SK-MEL-5 (cell line): ENCODE measurements at places on chromosomes 1 and 21. TPM values are rescaled to one million over a fixed set of nuclear protein-coding genes. Genes with fewer than 3 reads are reported as not detected.

The CA6 gene
- total RNA-seq = 0.26 and 0.53 TPM in 2 replicates

The LRRC3 gene
- 1.5 TPM in 2 replicates for total RNA-seq

The TSSK3 gene
- 0.32 and 2.6 TPM in 2 replicates for total RNA-seq

The COQ8A gene
- 20.2 and 22.8 TPM in 2 replicates for total RNA-seq

The GLUL gene
- total RNA-seq = 262 and 278 TPM in 2 replicates

The ETV3L gene
- not detected in 2 replicates for total RNA-seq

The DNAJC11 gene
- total RNA-seq = 40.9 and 48.1 TPM in 2 replicates

The CAPN8 gene
- total RNA-seq = not detected in 2 replicates

GRCh38 chr1:213474054-213474453 lies 423.0 kb downstream of the RPS6KC1 start:
- DNase-seq = no peak

GRCh38 chr1:55211863-55212262 lies 3.3 kb downstream of the USP24 start:
- DNase-seq = no peak

GRCh38 chr1:118185084-118185832 lies at the start of gene SPAG17:
SPAG17 (minus strand) TSS chr1:118185228; CDS start chr1:118185157, 71 bp downstream.
- peak; percentile 61 for DNase-seq

DNA sequence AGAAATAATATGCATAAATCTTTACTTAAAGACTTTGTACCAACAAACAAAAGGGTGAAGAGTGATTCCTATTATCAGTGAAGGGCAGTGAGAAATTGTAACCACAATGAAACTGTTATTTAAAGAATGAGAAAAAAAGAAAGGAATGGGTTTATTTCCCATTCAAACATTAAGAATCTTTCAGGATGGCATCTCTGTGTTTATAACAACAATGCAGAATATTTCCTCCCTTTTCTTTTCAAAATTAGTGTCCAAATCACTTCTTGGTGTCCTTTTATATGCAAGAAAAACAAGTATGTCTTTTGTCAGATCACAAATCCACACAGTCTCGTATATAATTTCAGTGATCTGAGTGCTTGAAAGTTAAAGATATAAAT lies 61.2 kb downstream of the PTPRC start:
- no peak for DNase-seq

DNA sequence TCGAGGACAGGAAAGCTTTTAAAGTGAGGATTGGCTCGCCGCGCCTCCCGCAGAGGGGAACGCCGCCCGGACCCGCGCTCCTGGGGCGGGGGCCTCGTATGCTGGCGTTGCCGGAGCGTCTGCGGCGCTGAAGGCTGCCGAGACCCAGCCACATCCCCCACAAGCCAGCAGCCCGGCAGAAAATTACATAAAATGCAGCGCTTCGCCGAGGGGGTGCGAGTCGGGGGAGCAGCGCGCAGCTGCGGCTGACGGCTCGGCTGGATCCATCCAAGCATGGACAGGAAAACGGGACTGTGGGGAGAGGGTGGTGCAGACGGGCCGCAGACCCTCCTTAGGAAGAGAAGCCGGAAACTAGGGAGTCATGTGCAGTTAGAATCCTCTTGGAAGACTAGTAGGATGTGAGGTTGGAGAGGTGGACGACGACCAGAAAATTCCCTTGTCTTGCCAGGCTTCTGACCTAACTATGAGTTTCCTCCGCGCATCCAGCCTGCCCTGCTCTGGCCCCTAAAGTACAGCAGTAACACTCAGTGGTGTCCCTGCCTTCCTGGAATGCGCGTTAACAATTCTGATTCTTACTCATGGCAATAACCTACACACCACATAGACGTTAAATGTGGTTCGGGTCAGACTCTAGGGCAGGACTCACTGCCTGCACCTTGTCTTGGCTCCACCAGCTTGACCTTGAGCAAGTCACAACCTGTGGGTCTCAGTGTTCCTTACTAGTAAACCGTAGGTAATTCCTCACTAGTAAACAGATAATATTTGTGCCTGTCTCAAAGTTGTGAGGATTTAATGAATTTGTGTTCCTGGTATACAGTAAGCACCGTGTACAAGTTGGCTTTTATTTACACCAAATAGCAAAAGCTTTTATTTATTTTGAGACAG lies 953 bp upstream of the BRWD1 start:
- peak; percentile 33 for DNase-seq

DNA sequence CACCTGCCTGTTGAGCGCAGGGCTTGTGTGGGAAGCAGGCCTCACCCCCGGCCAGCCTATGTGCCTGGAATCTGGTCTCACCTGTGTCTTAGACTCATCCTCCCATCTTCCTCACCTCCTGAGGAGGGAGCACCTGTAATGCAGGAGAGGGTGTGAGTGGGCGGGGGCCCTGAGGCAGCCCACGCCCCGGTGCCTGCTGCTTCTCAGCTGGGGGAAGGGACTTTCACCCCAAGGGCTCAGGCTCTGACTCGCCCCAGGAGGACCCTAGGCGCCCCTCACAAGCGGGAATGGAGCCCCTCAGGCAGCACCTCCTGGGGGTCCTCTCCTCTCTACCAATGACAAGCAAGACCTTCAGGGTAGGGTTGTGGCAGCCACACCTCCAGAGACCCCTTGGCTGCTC lies 6.7 kb upstream of the ZNF670 start:
- no peak for DNase-seq

- DNase-seq = no peak
Observed at GRCh38 chr1:54361342-54361741, 44.9 kb downstream of the SSBP3 start.

DNA sequence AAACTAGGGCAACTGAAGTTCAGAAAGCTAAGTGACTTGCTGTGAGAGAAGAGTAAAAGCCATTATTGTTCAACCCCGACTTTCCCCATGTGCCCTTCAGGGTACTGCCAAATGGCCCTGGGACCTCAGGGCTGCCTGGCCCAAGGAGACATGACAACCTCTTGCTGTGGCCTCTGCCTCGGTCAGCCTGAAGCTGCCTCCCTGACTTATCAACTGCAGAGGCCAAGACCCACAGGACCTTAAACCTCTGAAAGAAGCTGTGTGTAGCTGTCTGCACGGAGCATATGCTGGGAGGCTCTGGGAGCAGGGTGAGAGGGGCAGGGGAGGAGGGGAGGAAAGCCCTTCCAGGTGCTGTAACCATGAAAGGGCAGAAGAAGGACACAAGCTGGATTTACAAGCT lies 35.9 kb downstream of the HMGB4 start:
- no peak for DNase-seq

GRCh38 chr1:12148160-12148957 lies 18.4 kb upstream of the TNFRSF1B start:
- DNase-seq = no peak

- DNase-seq = no peak
Observed at GRCh38 chr1:63836830-63837229, 63.0 kb downstream of the ROR1 start.

GRCh38 chr1:55204997-55205396 lies 10.2 kb downstream of the USP24 start:
- DNase-seq = no peak

- DNase-seq = no peak
Observed at GRCh38 chr21:37425684-37426083, 59.1 kb downstream of the DYRK1A start.

GRCh38 chr1:198678901-198679329 lies 40.1 kb downstream of the PTPRC start:
- DNase-seq = no peak

- no peak for DNase-seq
Observed at GRCh38 chr1:229089586-229090208, 181.2 kb upstream of the RAB4A start.

DNA sequence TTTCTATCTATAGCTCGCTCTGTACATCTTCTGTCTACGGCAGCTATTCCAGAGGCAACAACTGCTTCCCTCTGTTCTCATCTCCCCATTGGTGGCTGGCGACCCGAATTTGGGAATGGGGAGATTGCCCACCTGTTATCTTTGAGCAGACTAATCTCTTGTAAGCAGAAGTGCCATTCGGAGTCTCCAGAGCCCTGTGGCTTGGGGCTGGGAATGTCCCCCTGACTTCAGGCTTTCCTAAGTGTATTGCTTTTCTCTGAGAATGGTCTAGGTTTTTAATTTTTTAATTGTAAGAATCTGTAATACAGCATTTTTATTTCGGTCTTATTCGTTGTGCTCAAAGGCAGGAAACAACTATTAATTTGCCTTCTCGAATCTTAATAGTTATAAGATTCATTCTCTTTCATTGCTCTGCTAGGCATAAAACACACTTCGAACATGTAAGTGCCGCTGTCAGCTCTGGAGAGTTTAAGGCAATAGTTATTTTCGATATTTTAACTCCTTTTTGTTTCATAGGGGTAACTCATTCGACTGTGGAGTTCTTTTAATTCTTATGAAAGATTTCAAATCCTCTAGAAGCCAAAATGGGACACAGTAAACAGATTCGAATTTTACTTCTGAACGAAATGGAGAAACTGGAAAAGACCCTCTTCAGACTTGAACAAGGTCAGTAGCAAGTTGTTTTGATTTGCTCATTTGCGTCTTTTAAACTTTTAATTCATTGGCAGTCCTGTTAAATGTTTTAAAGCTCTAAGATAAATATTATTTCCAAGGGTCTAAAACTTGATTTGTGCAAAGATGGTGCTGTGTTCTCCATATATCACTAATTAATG lies 514 bp downstream of the AGL start:
- DNase-seq = no peak

GRCh38 chr1:154595621-154596020 lies 12.4 kb downstream of the ADAR start:
- DNase-seq = no peak

DNA sequence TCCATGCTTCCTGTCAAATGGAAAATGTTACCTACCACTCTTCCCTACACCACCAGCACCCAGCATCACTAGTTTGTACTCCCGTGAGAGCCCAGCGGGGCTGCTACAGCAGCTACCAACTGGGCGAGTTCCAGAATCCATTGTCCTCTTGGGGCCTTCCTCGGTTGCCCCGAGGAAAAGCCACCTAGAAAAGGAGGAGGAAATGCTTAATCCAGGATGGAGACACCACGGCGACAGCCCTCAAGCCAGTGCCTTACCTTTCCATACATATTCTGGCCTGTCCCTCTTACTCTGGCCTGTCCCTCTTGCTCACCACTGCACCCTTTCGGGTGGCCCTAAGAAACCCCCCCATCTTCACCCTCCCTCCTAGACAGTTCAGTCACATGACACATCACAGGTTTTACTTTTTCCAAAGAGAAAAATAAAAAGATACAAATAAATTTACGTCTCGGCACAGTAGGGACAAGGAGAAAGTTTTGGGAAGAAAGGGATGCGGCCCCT lies 478 bp downstream of the RIT1 start:
- peak; percentile 26 for DNase-seq

GRCh38 chr1:90200646-90201205 lies 205.8 kb downstream of the ZNF326 start:
- no peak for DNase-seq

- DNase-seq = peak; percentile 14
Observed at GRCh38 chr21:31732597-31733550, 956 bp upstream of the SCAF4 start.

DNA sequence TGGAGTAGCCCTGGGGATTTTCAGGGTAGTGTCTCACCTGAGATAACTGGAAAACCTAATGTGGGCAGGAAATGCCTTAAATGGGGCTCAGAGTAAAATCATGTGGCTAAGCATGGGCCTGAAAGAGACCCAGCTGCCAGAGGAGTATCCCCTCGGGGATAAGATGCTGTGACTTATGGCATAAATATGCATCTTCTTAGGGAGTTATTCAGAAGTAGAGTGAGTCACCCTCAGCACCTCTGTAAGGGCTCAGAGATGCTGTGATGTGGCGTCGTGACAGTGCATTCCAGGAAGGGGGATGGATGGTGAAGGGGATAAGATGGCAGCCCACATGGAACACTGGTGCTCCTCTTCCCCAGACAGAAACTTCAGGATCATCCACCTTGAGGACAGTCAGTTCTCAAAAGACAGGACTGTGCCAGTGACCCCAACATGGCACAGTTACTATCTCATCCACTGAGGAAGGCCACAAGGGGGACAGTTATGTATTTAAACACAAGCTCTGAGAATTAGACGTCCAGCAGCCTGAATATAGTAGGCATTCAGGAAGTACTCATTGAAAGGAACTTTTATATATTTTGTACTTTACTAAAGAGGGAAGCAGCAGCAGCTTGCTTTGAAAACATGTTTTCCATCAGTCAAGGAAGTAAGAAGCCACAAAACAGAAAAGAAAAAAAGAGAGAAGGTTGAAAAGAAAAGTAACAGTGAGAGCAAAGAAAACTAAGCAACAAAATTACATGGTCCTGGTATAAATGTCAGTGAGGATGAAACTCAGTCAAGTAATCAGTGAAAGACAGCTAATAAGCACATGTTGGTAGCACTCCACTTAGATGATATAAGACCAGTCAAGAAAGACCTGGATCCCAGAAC lies 8.3 kb downstream of the IL24 start:
- peak; percentile 68 for DNase-seq

DNA sequence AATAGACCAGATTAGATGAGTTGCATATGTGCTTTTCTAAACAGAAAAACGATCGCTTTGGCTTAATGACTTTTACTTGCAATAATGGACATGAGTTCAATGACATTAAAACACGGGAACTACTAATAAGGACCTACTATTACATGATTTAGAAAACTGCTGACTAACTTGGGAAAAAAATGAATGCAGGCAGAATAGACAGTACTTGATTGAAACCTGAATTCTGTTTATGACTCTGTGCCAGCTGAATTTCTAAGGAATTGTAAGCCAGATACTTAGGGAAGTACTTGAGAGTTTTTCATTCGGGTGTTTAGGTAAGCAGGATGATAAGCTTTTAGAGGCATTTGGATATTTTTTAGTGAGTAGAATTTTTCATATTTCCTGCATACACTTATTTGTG lies 12.0 kb downstream of the ADGRL2 start:
- no peak for DNase-seq

DNA sequence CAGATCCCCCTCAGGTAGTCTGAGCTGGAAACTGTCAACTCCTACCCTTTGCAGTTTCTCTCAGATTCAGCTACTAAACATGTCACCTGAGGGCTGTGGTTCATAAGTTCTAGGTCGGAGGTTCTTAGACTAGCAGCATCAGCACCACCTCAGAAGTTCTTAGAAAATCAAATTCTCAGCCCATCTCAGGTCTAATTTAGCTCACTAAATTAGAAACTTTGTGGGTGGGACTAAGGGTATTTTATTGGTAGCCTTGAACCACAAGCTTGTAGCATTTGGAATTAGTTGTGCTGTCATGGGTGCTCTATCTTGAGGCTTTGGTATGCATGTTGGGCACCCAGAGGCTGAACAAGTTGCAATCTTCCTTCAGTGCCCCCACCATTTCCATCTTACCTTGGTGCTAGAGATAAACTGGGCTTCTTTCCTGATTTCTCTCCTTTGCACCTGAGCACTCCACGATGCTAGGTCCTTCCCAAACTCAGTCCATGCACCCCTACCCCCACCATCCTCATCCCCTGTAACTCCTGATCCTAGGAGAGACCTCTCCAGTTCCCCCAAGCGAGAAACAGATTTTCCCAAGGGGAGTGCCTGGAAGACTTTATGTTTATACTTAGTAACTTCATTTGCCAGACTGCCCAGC lies 54.2 kb downstream of the S1PR1 start:
- no peak for DNase-seq

DNA sequence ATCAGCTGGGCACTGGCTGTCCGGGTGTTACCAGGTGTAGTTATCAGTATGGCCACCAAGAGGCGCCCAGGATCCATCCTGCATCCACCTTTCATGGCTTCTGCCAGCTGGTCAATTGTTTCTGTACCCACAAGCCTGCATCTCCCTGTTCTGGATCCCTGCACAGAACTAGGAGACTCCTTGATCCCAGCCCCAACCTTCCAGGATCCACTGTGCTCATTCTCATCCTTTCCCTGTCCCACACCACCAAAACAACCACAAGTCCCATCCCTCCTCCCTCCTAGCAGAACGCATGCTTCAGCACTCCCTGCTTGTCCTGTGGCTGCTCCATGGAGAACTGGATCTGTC lies 27.2 kb upstream of the FOXE3 start:
- peak; percentile 78 for DNase-seq
